CD8-positive, alpha-beta T cell (primary cell): ENCODE measurements at places on chromosomes 12 and 14. TPM values are rescaled to one million over a fixed set of nuclear protein-coding genes. Genes with fewer than 3 reads are reported as not detected.

The TSHR gene
- not detected for total RNA-seq

- no peak for DNase-seq
These were observed 24.9 kb upstream of the FUT8 start for GRCh38 chr14:65387628-65388027.

The PTHLH gene
- total RNA-seq: not detected

GRCh38 chr14:68610251-68610793 is 182.5 kb downstream of the ZFP36L1 start:
- DNase-seq: no peak

DNA sequence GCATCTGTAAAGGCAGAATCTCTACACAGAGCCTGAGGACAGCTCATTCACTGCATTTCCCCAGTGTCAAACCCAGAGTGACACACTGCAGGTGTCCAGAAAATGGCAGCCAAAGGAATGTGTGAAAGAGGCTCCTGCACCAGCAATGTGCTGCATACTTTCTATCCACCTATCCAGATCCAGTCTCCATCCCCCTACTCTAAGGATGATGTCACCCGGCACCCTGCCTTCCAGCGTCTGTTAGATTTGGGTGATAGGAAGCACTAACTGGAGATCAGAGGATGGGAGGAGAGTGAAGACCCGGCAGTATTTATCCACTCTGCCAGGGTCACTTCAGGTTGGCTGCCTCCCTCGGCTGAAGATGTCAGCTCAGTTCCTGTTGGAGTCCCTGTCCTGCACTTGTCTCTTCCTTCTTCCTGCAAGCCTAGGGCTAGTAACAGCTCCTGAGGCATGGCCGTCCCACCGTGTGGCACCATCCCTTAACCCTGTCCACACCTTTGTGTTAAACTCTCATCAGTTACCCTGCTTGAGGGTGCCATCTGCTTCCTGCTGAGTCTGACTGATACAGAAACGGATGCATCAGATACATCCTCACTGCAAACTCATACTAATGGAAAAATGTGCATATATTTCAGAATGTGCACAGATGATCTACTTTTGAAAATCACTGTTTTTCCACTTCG is 13.0 kb upstream of the GPR68 start:
- DNase-seq: no peak

DNA sequence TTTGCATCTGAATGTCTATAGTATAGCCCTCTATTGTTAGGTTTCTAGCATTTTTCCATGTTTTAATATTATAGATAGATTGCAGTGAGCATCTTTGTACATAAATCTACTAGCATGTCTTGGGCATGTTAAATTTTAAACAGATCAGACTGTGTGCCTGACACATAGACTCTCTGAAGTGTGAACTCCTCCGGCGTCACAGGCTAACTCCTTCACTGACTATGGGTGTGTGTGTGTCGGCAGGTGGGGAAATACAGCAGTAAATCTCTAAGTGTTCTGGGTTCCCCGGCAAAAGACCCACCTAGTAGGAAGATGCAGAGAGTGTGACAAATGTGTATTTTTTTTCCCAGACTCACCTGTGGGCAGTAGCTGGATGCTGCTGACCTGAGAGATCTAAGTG is 2.3 kb downstream of the VWF start:
- no peak for DNase-seq

DNA sequence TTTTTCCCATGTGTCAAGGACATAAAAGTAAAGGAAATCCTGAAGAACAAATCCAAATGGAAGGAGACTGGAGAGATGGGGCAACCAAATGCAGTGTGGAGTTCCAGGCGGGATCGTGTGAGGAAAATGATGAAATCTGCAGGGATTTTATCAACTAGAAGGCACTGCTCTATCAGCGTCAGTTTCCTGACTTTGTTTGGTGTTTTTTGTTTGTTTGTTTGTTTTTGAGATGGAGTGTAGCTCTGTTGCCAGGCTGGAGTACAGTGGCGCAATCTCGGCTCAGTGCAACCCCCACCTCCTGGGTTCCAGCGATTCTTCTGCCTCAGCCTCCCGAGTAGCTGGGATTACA is 43.3 kb upstream of the GPR132 start:
- DNase-seq: no peak

- DNase-seq: no peak
These were observed 127.6 kb upstream of the ARID2 start for GRCh38 chr12:45601888-45602287.
